ENCODE measurements at places on chromosomes 6 and 20.

GRCh38 chr6:27154696-27155095 lies 92.8 kb upstream of the PRSS16 start:
- no peak for DNase-seq

- no peak for DNase-seq
Observed at GRCh38 chr6:54970337-54970736, 123.8 kb downstream of the FAM83B start.

DNA sequence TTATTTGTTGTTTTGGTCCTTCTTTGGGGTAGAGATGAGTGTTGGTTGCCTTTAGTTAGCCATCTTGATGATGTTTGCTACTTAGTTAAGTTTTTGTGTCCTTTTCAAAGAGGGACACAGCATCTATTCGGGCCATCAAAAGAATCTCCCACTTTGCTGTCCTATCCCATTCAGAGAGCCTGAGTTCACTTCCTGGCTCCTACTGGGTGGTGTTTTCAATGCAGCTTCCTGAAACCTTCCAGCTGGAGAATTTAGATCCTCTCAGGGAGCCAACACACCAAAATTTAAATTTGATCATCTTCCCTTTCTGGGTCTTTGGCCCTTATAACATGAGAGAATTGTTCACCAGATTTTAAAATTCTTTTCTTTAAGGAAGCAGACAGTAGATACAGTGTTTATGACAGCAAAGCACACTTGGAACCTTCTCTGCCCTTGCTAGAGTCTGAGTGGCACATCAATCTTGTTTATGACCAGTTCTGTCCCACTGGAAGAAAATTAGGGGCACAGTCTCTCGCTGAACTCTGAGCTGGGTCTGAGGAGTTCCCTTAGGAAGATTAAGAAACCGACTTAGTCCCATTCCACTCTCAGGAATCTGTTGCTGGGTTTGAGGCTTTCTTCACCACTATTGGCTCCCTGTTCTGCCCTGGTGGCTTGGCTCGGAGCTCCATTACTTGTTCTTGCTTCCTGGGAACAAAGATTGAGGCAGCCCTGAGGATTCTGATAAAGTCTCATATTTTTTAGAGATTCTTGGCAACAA lies 115.5 kb downstream of the CCDC170 start:
- DNase-seq, result no peak

- DNase-seq, result no peak
Observed at GRCh38 chr6:11241793-11242201, 9.3 kb upstream of the NEDD9 start.

- no peak for DNase-seq
Observed at GRCh38 chr6:161351858-161352257, 78.0 kb upstream of the AGPAT4 start.

Measured in LNCaP clone FGC (cell line).